ENCODE measurements at places on chromosomes 7 and 10.

DNA sequence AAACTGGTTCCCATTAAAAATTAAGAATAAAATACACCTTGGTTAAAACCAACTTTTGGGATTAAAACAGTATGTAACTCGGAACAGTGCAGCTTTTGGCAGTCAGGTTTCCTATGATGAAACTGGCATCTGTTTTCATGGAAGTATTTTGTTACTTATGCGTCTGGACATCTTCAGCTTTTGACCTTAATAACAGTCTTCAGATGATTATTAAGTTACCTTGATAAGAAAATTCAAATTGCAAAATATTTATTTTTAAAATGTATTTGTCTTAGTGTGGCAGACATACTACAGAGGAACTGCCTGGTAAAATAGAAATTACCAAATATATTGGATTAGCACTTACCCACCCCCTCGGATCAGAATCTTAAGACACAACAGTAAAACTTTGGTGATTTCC is 100.0 kb downstream of the ITGB8 start:
- no peak for DNase-seq

DNA sequence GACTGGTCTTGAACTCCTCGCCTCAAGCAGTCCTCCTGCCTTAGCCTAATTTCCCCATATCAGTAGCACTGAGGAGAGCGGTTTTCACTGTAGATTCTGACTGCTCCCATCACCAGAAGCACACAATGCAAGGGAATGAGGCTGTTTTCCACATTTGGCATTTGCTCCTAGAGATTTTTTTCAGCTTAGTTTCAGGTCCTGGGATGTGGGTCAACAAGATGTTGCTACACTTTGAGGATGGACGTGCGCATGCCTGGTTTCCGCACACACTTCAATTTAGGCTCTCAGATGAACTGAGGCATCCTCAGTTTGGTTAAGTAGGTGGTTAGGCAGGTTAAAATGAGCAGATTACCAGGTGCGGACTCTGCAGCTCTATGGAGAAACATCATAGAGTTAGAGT is 287.1 kb upstream of the LYZL1 start:
- DNase-seq: no peak

DNA sequence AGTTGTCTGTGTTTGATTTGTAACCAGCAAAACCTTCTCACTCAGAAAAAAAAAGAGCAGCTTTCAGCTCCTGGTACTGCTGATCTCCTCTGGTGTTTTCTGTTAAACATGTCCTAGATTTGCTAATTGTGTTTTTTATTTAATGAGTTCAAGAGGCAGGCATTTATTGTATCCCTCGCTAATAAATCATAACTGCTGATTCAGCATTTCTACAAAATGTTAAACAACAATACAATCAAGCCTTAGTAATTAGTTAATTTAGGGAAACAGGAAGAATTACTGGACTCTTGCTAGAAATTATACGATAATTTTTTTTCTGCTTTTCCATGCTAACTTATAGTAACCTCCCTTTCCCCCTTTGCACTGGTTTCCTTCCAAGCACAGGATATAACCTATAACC is 66.8 kb upstream of the NRP1 start:
- DNase-seq: no peak

GRCh38 chr10:130748409-130749057 is 563.0 kb downstream of the TCERG1L start:
- DNase-seq: no peak

GRCh38 chr7:114691605-114692004 is 230.3 kb upstream of the MDFIC start:
- no peak for DNase-seq

DNA sequence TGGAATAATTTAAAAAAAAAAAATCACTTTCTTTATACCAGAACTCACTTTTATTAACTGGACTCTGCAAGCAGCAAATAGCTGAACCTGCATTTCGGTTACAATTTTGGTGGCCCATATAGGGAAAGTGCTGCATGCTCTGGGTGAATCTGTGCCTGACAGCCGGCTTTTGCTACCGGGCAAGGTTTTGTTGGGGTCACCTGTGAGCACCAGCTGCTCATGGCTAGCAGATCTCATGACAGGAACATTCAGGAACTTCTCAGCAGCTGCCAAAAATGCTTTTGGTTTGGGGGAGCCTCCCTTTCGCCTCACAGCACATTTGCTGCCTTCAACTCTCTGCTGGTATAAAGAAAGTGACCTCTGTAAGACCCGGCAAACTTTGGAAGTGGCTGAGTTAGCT is 13.2 kb upstream of the CREB3L2 start:
- DNase-seq: no peak

DNA sequence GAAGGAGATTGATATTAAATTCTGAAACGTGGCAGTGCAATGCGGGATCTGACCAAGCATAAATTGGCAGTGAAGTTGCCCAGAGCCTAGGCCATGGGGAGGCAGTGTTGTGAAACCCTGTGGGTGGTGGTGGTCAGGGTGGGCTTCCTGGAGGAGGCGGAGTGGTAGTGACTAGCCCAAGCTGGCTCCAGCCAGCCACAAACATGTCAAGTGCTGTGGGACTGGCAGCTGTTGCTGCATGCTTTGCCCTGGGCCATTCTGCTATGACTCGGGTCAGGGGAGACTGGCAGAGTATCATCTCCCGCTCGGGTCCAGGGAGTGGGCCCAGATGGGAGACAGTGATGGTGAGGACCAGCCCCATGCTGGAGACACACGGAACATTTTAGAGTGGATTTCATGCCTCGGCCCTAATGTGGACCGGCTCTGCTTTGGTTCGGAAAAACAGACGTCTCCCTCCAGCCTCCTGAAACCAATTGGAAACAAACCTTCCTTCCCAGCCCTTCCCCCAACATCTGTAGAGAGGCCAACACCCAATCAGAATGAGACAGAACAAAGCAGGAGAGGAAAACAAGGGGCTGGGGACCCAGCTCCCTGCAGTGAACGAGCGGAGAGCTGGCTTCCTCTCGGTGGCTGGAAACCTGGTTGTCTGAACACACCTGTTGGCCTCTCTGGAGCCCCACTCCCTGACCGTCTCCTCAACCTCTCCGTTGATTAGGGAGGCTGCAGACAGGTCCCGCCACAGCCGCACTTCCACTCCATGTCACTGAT is 58.2 kb downstream of the TMEM270 start:
- DNase-seq: no peak

DNA sequence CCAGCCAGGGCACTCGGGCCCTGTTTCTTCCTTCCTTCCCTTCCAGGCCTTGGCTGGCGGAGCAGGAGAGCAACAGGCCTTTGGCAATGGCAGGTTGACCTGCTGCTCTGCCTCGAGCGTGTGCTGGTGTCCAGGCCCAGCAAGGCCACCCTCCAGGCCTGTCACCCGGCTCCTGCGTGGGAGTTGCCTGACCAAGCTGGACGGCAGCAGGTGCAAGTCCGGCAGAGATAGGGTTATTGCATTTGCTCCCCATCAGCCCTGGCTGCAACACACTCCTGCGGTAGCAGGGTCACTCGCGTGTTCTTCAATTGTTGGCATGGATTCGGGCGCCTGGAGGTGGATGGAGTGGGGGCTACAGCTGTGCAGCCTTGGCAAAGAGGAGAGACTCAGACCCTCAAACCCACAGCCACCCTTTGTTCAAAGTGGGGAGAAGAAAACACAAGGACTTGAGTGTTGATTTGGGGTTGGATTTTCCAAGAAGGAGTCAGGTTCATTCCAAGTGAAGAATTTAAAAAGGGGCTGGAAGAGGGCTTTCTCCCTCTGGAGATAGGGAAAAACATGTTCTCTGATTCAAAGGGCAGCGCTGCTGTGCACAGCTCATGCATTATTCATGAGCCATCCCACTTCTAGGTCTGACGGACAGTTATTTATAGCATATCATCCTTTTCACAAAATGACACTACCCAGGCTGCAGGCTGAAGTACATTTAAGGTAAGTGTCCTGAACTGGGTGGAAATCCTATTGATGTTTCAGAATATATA is 64.2 kb upstream of the PITRM1 start:
- DNase-seq: no peak

GRCh38 chr7:95517870-95518269 is 32.1 kb downstream of the ASB4 start:
- no peak for DNase-seq

DNA sequence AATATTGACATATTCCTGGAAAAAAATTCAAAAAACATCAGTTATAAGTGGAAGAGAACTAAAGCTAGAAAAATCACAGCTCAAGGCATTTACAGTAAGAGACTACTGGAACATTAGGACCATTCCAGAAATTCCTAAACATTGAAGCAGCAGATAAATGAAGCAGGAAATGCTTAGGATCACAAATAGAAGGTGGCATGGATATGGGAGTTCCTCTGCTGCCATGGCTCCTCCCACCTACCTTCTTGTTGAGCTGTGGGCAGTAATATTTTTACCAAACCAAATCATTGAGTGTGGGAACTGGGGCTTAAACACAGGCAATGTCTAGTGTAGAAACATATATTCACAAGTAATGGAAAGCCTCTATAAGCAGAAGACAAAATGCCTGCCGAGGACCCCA is 292.8 kb downstream of the ANKRD7 start:
- no peak for DNase-seq

DNA sequence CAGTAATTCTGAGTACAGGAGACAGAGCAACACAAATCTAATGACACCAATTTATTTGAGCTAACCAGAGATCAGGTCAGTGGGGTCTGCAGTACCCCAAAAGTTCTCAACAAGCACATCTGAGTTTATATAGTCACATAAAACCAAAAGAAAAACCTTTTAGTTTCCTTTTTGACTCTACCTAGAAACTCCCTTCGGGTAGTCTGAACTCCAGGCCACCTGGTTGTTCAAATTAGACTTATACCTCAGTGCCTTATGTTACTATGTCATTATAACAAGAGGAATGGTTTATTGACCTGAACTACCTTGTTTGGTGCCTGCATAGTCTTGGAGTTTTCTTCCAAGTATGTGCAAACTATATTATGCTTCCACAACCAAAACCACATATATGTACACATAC is 14.6 kb downstream of the ZCWPW1 start:
- no peak for DNase-seq

GRCh38 chr7:46201961-46202360 is 280.9 kb upstream of the IGFBP3 start:
- DNase-seq: no peak

GRCh38 chr10:78910886-78911285 is 157.9 kb upstream of the ZMIZ1 start:
- no peak for DNase-seq

GRCh38 chr10:15166325-15166724 is 2.2 kb downstream of the NMT2 start:
- DNase-seq: no peak

DNA sequence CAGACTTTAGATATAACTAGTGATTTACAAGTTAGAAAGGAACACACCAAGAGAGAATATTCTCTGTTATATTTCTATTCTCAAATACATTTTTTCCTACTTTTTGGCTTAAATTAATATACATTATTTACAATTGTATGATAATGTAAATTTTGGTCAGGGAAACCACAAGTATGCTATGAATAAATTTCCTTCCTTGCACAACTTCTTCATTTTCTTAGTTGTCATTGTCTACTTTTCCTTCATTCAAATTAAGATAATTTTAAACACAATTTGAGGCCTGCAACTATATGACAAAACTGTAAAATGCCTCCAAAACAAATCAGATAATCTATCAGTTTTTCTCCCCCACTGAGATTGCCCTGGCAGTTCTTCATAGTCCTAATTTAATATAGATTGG is 131.3 kb downstream of the CDK14 start:
- DNase-seq: no peak

DNA sequence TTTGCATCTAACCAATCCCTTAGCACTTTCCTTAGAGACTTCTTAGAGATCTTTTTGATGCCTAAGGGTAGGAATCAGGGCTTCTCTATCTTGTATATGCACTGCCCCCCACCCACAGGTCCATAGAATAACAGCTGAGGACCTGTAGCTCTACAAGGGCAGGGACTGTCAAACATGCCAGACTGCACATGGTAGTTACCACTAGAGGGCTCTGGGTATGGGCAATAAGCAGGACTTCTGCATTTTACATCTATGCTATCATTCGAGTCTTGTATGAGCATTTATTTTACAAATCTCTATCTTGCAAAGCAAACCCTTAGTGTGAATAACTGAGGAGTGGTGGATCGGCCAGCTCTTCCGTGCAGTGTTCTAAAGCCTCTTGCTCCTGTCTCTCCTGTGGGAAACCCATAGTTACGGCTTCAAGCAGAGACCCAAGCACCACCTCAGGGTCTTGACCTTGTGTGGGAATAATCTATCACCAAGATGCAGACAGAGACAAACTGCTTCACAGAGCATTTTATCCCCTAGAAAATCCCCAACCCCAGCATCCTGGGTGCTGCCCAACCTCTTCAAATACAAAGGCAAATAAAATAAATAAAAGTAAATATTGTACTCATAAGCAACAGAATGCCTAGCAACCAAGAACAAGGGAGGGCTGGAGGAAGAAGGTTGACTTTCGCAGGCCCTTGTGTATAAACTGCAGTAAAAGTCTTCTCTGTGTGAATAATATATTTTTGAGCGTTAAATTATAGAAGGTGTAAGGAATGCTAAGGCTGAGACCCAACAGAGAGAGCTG is 219.3 kb downstream of the WDR11 start:
- peak; percentile 50 for DNase-seq

DNA sequence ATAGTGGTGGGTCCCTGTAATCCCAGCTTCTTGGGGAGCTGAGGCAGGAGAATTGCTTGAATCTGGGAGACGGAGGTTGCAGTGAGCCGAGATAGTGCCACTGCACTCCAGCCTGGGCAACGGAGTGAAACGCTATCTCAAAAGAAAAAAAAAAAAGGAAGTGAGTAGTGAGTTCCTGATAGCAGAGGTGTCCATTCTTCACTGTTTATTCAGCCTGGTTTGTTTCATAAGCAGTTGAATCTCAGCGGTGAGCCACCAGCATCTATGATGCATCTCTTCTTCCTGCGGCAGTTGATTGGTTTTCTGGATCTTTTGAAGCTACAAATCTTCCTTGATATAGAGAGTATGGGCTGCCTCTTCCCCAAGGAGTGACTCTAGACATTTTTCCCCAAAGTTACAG is 316.1 kb upstream of the MTPN start:
- no peak for DNase-seq

- DNase-seq: no peak
Measured at GRCh38 chr10:95476469-95477174, 84.5 kb downstream of the SORBS1 start.

- no peak for DNase-seq
Measured at GRCh38 chr7:51253157-51253556, 63.5 kb downstream of the COBL start.

GRCh38 chr10:62380016-62380415 is 5.8 kb downstream of the ZNF365 start:
- DNase-seq: no peak

DNA sequence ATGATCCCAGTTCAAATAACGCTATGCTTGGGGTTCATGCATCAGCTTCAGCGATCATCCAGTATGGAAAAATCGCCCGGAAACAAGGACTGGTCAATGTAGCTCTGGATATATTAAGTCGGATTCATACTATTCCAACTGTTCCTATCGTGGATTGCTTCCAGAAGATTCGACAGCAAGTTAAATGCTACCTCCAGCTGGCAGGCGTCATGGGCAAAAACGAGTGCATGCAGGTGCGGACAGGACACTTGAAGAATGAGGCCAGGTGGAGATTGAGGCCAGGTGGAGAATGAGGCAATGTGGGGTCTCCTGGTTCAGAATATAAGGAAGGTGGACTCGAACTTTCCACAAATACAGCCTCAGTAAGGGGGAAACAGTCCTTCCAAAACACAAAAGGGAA is 105.8 kb downstream of the TRRAP start:
- no peak for DNase-seq

- DNase-seq: no peak
Measured at GRCh38 chr10:6642876-6643275, 62.8 kb upstream of the PRKCQ start.
